ENCODE measurements at places on chromosomes 5 and 9.

DNA sequence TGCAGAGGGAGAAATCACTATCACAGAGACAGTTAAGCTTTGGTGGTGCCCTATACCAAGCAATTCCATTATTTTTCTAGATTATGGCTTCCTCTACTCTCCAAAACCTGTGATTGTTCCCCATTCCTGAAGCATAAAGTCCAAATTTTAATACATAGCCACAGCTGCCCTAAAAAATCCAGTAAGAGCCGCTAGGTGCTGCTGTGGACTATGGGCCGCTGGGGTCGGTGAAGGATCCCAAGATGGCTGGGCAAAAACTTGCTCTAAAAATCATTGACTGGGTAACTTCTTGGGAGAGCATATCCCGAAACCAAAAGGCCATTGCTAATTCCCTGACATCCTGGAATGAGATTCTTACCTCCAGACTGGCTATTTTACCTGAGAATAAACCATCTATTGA lies 245.3 kb downstream of the NFIB start:
- no peak for DNase-seq

DNA sequence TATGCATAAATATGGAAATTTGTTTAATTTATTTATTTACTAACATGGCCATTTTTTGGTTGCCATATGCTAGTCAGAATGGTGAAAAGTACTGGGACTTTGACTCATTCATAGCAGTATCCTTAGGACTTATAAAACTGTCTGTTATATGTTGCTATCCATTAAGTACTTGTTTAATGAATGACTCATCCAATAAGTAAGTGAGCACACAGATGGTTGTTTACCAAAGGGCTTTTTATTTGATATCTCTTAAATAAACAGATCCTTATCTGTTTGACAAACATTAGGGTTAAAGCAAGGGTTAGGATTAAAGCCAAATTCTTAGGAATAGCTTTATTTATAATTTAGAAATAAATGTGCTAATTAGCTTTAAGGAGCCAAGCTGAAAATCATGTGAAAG lies 183.4 kb downstream of the FBXO4 start:
- no peak for DNase-seq

DNA sequence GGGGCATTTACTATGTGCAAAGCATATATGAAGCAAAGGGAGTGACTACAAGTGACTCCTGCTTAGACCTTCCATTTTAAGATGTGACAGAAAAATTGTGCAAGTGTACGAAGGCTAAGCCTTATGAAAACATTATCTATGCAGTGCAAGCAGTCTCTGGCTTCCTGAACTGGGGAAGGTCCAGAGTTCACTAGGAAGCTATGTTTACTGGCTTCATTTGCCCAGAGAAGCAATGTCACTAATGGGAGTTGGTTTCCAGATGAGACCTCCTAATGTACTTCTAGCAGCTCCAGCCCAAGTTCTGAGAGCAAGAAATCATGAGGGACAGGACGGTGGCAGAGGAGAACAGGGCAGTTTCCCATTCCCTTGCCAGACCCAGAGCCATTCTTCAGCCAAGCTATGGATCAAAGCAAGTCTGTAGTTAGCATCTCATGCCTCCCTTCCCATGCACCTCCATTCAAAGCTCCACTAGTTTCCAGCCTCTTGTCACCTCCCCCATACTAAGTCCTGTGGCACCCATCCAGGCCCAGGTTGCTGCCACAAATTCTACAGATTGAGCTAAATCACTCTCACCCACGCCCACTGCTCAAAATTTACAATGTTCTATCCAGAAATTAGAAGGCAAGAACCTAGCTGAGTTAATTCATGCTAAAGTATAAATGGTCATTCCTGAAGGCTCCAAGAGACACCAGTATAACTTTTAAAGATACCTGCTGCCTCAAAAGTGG lies 21.8 kb downstream of the MCTP1 start:
- no peak for DNase-seq

DNA sequence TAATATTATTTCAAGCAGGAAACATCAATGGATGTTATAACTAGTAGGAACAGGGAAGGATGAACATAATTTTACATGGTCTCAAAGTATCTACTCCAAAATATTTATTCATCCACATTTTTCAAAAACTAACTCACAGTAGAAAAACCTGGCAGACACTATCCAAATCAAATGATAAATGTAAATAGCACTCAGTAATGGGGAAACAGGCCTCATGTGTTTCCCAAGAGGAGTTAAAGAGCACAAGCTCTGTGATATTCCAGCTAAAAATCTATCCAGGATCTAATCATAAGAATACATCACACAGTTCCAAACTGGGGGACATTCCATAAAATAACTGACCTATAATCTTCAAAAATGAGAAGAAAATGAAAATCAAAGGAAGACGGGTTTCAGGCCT lies 443.1 kb downstream of the ZNF608 start:
- DNase-seq = no peak

DNA sequence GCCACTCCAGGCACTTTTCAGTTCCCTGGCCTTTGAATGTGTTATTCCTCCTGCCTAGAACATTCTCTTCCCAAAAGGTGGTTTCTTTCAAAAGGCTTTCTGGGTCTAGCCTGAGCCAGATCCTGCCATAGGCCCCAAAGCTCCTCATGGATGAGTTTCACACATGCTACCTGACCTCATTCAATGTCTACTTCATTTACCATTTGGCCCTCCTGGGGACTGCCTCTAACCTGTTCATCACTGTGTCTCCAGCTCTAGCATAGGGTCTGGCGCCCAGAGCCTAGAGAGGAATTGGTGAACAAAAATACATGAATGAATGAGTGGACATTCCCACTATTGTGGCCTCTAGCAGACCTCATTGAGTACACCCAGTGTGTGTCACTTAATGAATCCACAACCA lies 5.4 kb upstream of the P4HA2 start:
- no peak for DNase-seq
